NCI-H2107 (cell line): ENCODE measurements at places on chromosomes 1 and 21.

GRCh38 chr1:151982300-151983005 is 11.2 kb downstream of the S100A10 start:
- no peak for DNase-seq

DNA sequence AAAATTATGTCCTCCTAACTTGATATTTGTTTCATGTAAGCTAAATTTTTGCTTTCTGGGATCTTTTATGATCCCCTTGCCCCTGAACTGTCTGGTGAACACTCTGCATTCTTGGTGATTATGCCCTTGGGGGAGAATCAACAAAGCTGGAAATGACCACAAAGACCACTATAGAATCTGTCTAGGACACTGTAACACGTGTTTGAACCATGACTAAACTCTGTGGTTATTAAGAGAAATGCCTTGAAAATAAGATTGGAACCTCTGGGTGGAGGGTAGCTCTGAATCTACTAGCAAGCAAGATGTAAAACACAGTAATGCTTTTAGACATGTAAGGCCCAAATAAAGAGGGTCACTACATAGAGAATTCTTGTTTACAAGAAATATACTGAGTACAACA is 237.5 kb downstream of the HMCN1 start:
- no peak for DNase-seq

GRCh38 chr1:172682812-172683211 is 23.9 kb downstream of the FASLG start:
- DNase-seq: no peak

- DNase-seq: no peak
Measured at GRCh38 chr1:177328251-177328650, 157.5 kb downstream of the BRINP2 start.

- DNase-seq: peak; percentile 74
Measured at GRCh38 chr1:43073490-43074230, 98.4 kb downstream of the EBNA1BP2 start.

DNA sequence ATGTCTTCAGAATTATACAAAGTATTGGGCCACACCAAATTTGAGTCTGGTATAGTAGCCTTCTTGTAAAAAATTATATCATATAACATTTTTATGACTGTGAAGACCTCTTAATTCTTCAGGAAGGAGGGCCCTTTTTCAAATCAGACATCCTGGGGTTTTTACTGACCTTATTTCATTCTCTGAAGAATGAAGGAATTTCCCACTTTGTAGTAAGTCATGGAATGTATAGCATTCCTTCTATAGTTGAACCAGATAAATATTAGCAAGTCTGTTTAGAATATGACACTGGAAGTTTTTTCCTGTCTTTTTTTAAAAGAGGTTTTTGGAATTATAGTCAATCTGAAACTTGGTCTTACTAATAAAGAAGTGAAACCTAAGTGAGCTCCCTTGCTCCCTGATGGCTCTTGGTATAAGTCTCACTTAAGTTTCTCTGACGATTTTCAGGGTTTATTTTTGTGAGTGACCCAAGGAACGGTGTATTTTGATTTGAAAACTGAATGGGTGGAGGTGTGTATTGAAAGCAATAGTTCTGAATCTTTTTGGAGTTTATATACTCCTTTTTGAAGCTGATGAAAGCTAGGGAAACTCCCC is 23.7 kb downstream of the SNX27 start:
- no peak for DNase-seq

DNA sequence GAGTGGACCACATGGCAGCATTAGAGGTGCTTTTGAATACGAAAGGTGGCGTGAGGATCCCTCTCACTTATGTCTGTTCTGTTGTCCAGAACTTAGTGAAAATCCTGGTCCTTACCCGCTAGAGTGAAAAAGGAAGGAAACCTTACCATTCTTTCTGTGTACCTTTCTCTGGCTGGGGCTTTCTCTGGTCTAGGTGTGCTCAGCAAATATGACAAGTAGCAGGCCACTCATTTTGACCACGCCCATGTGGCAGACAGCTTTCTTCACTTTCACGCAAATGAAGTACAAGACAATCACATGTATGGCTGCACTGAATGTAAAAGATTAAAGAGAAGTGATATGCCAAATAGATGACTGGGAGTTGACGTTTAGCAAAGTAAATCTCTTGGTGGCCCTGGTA is 131.9 kb downstream of the FGGY start:
- DNase-seq: no peak

GRCh38 chr21:37057614-37058013 is 15.3 kb downstream of the PIGP start:
- DNase-seq: no peak

GRCh38 chr1:45470306-45470798 is 20.6 kb downstream of the TESK2 start:
- DNase-seq: no peak

GRCh38 chr1:218350801-218351266 is 5.7 kb downstream of the TGFB2 start:
- no peak for DNase-seq

- no peak for DNase-seq
Measured at GRCh38 chr1:181344091-181344490, 139.2 kb upstream of the CACNA1E start.

GRCh38 chr1:235558621-235559169 is 54.4 kb upstream of the B3GALNT2 start:
- DNase-seq: no peak

DNA sequence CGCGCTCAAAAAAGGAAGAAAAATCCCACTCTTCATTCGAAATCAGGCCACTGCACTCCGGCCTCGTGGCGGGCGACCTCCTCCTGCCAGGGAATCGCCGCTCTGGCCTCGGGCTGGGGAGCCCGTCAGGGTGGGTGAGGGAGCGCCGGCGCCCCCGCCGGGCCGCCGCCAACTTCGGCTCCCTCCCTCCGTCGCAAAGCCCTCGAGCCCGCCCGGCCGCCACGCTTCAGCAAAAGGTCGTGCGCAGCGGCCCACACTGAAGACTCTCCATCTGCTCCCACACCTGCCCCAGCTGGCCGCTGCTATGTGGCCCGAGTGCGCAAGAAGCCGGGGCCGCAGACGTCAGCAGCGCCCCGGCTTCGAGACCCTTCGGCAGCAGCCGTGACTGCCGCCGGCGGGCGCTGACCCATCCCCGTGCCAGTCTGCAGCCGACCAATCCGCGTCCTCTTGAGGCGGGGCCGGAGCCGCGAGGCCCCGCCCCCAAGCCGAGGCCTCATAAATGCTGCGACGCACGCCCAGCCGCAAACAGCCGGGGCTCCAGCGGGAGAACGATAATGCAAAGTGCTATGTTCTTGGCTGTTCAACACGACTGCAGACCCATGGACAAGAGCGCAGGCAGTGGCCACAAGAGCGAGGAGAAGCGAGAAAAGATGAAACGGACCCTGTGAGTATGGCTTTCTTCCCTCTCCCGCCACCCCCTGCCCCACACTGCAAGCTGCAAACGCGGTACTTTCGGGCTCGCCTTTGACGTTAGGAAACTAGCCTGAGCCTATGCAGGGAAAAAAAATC is at the start of gene RGS2:
Gene RGS2 (plus strand): TSS at position 522 of the 789 bp plus-strand sequence. CDS start 33 bp downstream, at position 555.
- peak; percentile 82 for DNase-seq

DNA sequence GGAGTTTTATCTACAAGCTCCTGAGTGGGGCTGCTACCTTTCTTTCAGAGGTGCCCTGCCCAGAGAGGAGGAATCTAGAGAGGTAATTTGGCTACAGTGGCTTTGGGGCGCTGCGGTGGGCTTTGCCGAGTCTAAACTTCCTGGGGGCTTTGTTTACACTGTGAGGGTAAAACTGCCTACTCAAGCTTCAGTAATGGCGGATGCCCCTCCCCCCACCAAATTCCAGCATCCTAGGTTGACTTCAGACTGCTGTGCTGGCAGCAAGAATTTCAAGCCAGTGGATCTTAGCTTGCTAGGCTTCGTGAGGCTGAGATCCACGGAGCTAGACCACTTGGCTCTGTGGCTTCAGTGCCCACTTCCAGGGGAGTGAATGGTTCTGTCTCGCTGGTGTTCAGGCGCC is 43.9 kb downstream of the SWT1 start:
- no peak for DNase-seq

- DNase-seq: no peak
Measured at GRCh38 chr1:9194024-9194423, 40.5 kb upstream of the H6PD start.

- no peak for DNase-seq
Measured at GRCh38 chr1:183517401-183517800, 45.1 kb downstream of the SMG7 start.

GRCh38 chr21:33761441-33762036 is 119.2 kb downstream of the ITSN1 start:
- no peak for DNase-seq

- DNase-seq: no peak
Measured at GRCh38 chr1:25113086-25113485, 119.2 kb downstream of the SYF2 start.

- DNase-seq: no peak
Measured at GRCh38 chr1:21633992-21634805, 35.0 kb downstream of the RAP1GAP start.

- DNase-seq: no peak
Measured at GRCh38 chr1:86396498-86396890, 371 bp upstream of the ODF2L start.

DNA sequence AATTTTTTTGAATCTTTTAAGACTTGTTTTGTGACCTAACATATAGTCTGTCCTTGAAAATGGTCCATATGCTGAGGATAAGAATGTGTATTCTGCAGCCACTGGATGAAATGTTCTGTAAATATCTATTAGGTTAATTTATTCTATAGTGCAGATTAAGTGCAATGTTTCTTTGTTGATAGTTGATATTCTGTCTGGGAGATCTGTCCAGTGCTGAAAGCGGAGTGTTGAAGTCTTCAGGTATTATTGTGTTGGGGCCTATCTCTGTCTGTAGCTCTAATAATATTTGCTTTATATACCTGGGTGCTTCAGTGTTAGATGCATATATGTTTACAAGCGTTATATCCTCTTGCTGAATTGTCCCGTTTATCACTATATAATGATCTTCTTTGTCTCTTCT is 7.7 kb upstream of the KLHL12 start:
- no peak for DNase-seq

- no peak for DNase-seq
Measured at GRCh38 chr1:93172778-93173177, 7.4 kb downstream of the TMED5 start.

DNA sequence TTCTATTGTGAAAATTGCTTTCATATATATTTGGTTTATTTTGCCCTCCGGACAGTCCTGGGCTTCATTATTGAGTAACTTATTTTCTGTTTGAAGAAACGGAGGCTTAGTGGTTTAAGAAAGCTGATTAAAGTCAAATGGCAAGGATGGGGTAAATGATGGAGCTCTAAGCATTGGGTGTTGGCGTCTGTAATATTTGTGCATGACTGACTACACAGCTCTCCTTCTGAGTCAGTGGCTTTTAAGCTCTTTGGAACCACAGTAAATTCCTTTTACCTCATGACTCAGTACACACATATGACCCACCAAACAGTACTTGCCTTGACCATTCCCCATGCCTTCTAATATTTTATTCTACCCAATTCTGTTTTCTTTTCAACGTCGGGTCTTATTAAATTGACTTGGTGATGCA is 21.0 kb downstream of the B3GALT5 start:
- DNase-seq: no peak

DNA sequence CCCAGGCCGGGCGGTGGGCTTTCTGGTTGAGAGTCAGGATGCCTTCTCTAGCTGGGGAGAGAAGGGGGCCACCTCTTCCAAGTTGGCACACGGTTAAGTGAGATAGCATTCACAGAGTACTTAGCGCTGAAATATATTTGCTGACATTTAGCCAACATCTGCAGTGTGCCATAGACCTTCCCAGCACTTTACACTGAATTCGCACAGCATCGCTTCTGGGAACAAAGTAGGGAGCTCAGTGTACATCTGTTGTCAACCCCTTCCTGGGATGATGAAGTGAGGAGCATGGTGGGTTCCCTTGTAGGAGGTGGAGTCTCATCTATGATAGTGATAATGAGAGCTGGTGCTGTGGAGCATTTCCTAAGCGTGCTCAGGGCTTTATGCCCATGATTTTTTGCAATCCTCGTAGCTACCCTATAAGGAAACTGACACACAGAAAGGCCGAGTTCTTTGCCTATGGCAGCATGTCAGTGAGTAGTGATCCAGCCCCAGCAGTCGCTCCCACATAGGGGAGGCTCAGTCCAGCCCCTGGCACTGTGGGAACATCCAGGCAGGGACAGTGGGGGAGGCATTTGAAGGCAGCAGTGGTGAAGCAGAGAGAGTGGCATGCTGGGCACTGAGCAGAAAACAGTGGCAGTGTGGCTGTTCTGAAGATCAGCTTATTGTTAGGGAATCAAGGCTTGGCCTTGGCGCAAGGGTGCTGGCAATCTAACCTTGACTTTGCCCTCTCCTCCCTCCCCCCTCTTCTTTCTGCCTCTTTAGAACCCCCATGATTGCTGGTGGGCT is 176.2 kb downstream of the PGBD5 start:
- no peak for DNase-seq

GRCh38 chr1:159943908-159944622 is 1.3 kb downstream of the IGSF9 start:
- no peak for DNase-seq

DNA sequence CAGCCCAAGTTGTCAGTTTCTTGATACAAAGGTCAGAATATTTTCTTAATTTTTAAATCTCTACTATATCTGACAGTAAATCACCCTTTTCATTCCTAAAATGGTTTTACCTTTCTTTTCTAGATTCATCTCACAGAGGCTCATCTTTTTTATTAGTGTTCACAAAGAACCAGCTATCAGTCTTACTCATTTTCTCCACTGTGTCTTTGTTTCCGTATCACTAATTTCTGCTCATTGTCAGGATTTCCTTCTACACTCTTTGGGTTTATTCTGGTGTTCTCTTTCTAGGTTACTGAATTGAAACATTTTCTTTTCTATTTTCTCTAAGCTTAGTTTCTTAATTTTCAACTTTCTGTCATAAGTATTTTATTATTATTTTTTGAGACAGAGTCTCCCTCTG is 8.7 kb downstream of the AGPAT3 start:
- DNase-seq: no peak

GRCh38 chr1:22418312-22418711 is 33.3 kb upstream of the ZBTB40 start:
- no peak for DNase-seq

DNA sequence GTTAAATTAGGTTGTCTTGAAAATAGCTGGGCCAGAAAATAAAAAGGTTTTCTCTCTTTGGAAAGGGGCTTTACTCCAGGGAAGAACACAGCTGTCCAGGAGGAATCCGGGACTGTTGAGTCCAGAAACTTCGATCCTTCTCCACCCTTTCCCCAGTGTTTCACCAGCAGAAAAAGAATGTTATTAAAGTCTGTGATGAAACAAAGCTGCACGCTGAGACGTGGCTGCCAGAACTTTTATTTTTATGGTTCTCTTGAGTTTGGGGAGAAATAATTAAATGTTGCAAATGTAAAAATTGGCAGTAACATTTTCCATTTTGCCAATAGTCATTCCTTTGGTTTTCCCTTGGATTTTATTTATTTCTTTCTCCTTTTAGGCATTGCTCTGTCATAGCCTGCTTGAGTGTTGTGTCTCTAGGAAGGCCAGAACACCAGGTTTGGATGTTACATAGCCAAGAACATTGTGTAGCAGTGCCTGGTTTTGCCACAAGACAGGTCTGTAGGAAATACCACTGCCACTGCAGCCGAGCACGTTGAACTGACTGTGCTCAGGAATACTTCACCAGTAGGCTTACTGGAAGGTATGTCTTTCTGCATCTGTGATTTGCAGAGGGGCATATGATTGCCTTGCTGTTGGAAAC is 87.4 kb downstream of the ROR1 start:
- DNase-seq: no peak
